ENCODE measurements at places on chromosomes 2 and 18. TPM values are rescaled to one million over a fixed set of nuclear protein-coding genes. Genes with fewer than 3 reads are reported as not detected.

- DNase-seq, result no peak
Observed at GRCh38 chr2:223976635-223977226, 19.5 kb downstream of the MRPL44 start.

DNA sequence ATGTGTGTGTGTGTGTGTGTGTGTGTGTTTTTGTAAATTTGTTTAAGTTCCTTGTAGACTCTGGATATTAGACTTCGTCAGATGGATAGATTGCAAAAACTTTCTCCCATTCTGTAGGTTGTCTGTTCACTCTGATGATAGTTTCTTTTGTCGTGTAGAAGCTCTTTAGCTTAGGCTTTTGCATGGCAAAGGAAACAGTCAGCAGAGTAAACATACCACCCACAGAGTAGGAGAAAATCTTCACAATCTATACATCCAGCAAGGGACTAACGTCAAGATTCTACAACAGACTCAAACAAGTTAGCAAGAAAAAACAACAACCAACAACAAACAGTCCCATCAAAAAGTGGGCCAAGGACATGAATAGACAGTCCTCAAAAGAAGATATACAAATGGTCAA lies 336.7 kb upstream of the ATP5MC3 start:
- DNase-seq, result no peak

- DNase-seq, result no peak
Observed at GRCh38 chr2:182652326-182652725, 63.7 kb upstream of the DNAJC10 start.

RBBP8 gene
- polyA plus RNA-seq, result 45.8 TPM

CD28 gene
- polyA plus RNA-seq, result 0.37 TPM

KCNS3 gene
- 4.4 TPM for polyA plus RNA-seq

BOK gene
- 22.9 TPM for polyA plus RNA-seq

ODC1 gene
- polyA plus RNA-seq, result 94.4 TPM

Measured in kidney (tissue), 22 donors.